CMK (cell line): ENCODE measurements at places on chromosomes 6 and 20.

DNA sequence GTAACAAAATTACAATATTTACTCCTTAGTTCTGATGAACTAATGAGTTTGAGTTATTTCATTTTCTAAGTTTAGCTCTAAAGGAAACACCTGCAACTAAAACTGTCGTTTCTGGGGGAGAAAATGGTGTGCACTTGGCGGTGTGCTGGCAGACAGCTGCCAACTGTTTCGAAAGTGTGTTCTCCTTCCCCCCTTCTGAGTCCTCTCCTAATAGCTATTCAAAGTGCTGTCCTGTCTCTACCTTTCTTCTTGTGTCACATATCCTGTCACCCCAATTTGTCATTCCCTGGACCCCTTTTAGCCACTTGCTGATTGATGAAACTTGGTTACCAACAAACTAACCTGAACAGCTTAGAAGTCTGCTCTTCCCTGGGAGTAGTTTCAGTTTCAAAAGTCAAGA lies 4.9 kb upstream of the UBE2J1 start:
- no peak for DNase-seq

DNA sequence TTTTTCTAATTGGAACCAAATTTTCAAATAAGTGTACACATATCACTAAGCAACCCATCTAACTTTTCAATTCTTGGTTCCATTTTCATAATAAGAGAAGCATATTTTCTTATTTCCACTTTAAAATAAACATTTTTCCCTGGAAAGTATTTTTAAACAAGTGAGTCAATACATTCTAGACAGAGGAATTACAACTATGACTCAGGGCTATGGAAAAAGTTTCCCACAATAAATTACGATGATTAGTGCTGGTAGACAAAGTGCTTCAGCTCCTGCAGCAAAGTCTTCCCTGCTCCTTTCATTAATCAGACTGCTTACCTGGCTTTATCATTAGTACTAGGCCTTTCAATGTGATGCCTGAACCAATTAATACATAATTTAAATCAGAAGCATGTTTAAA lies 322.5 kb downstream of the HACE1 start:
- DNase-seq = no peak

DNA sequence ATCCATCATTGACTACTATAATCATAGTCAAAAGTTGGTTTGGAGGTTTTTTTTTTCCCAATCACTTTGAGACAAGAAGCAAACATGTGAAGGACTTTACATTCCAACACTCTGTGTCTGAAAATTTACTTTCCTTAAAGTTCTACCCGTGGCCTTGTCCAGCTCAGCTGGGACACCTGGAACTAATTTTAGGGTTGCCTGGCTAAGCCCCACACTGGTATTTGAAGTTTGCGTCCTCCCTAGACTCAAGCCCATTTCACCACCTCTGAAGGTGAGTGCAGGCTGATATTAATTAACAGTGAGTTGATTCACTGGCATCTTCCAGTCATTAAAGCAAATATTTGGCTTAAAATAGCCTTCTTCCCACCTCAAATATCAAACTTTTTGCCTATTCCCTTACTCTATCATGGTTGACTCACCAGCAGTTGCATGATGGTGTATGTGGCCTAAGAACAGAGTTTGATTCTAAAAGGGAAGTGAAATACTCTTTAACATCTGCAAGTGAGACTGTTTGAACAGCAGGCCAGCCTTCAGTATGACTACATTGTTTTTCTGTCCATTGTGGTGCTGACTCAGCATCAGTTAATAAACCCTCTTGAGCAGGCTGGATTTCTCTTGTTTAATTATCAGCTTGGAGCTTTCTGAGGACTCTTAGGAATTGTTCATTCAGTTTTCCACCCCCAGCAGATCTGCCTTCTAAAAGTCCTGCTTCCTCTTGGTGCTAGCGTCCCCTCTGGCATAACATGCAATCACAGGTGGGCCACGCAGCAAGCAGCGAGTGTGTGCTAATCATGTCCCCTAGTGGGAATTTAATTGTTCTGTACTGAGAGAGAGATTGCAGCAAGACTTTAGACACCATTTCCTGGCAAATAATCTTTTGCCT lies 1.8 kb upstream of the PRDM1 start:
- no peak for DNase-seq

DNA sequence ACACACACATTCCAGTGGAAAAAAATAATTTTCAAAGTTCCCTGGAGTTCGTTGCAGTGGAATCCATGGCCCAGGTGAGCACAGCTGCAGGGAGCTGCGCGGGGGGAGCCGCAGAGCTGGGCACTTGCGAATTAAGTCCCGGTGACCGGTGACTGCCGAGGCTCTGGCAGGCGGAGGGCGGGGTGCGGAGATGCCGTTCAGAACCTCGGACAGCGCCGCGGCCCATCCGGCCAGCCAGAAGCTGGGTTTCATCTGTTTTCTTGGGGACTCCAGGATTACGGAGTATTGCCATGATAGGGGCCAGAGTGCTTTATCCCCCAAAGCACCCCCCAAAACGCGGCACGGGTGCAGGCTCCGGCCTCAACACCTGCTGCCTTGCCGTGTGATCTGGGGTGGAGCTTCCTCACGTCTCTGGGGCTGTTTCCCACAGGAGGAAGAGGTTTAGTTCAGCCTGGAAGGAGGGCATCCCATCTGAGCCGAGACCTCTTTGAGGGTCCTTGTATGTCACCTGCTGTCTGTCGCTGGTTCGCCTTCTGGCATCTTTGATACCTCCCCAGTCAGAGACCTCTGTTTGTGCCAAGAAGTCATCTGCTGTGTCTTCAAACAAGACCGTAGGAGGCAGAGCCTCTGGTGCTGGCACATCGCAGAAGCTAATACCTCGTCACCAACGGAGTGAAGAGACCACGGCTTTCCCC lies 99.4 kb downstream of the YTHDF1 start:
- DNase-seq = no peak

GRCh38 chr20:3173610-3174441 lies 477 bp upstream of the LZTS3 start:
- DNase-seq = peak; percentile 83
